Activated CD8-positive, alpha-beta memory T cell treated with anti-CD3 and anti-CD28 coated beads for 48 hours (primary cell): ENCODE measurements at places on chromosomes 13 and 19.

DNA sequence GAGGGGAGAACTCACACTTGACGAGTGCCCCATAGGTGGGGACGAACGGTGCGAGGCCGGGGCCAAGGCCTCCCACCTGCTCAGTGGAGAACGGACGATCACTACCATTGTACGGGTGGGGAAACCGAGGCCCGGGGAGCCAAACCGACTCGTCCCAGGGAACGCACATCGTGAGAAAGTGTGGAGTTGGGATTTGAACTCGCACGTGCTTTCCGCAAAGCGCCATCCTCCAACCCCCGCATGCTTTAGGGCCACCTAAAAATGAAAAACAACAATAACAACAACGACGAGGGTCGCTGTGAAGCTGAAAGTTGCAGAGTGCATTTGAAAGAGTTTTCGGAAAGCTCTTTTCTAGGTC, 458 bp downstream of the ARHGEF1 start:
- no peak for DNase-seq

GRCh38 chr13:20713751-20714150, 10.3 kb downstream of the IL17D start:
- DNase-seq = no peak

- no peak for DNase-seq
Observed at GRCh38 chr13:30676672-30677071, 58.7 kb upstream of the ALOX5AP start.

DNA sequence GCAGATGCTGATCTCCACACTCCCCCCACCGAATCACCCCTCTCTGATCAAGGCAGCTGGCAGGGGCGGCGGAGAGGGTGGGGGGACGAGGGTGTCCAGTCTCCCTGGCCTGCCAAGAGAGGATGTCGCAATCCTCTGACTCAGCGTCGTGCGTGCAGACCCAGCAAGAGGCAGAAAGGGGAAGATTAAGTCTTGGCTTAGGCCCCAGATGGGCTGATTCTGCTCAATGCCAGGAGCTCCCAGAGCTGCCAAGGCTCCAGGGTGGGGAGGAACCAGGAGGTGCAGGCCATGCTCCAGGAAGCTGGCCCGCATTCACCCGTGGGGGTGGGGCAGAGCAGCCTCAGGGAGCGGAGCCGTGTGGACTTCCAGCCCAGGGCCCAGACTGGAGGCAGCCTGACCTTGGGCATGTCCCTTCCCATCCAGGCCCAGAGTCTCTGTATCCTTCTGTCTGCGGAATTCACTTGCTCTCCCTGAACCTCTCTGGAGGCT, 6.6 kb upstream of the BCL3 start:
- no peak for DNase-seq

DNA sequence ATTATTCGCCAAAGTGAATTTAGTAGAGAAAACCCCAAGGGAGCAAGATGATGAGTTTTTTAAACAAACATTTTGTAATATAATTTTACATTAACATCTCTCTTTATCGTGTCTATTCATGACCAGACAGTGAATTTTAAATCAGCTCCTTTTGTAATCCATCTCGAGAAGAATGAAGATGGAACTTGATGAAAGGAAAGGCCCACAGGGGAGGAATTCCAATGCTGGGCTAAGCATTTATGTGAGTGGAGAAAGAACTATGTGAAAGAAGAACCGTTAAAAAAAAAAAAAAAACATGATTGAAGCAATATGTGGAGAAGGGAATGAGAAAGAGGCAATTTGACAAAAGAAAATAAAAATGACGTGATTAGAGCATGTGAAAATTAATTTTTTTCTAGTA, 170.6 kb downstream of the KCTD12 start:
- DNase-seq = no peak

DNA sequence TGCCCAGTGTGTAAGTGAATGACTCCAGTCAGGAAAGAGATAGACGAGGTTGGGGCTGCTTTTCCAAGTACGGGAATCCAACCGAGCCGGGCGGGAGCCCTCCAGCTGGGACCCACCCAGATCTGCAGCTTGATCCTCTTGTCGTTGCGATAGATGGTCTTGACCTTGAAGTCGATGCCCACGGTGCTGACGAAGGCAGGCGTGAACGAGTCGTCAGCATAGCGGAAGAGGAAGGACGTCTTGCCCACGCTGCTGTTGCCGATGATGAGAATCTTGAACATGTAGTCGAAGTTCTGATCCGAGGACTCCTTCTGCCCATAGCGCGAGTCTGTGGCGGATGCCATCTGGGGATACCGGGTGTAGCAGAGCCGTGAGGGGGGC, 1.5 kb downstream of the RAB3A start:
- no peak for DNase-seq

GRCh38 chr19:42512743-42513304, 15.5 kb downstream of the CEACAM1 start:
- no peak for DNase-seq

GRCh38 chr19:58585442-58586132, 12.5 kb upstream of the MZF1 start:
- DNase-seq = no peak

DNA sequence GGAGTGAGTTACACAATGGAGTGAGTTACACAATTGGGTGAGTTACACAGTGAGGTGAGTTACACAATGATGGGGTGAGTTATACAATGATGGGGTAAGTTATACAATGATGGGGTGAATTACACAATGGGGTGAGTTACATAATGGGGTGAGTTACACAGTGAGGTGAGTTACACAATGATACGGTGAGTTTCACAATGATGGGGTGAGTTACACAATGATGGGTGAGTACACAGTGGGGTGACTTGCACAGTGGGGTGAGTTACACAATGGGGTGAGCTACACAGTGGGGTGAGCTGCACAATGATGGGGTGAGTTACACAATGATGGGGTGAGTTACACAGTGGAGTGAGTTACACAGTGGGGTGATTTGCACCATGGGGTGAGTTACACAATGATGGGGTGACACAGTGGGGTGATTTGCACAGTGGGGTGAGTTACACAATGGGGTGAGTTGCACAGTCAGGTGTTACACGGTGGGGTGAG, 52.5 kb upstream of the GAS6 start:
- DNase-seq = no peak

GRCh38 chr19:36254848-36255247, 39.9 kb downstream of the ZNF146 start:
- no peak for DNase-seq

DNA sequence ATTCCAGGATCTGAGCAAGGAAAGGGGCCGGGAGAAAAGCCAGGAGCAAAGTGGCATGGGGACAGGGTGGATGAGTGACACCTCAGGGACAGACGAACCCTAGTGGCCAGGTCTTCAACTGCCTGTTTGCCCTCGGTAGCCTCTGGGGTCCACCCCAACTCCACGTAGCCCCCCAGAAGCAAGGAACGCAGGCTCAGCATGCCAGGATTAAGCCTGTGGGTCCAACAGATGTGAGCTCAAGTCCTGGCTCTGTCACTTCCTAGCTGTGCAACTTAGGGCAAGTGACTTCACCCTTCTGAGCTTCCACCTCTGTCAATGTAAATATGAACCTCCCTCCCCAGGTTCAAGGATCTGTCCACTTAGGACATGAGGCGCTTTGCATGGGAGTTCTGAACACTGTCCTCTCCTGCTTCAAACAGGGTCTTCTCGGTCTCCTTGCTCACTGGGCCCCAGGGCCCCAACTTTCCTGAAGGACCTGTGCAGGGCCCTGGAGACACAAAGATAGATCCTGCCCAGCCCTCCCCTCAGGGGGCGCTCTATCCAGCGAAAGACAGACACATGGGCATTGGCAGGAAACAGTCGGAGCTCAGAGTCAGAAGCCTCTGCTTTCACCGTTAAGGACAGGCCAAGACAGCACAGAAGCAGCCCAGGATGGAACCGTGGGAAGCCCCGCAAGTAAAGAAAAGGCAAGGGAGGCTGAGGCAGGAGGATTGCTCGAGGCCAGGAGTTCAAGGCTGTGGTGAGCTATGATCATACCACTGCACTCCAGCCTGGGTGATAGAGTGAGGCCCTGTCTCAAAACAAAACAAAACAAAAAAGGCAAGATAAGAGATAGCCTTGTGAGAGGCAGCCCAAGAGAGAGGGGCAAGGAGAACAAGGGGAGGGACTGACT, 13.2 kb downstream of the SYDE1 start:
- DNase-seq = no peak

- DNase-seq = no peak
Observed at GRCh38 chr13:43876366-43876765, 3.2 kb downstream of the CCDC122 start.

- no peak for DNase-seq
Observed at GRCh38 chr19:39199025-39199424, 2.3 kb downstream of the NCCRP1 start.
